ENCODE measurements at places on chromosomes 6 and 20. TPM values are rescaled to one million over a fixed set of nuclear protein-coding genes. Genes with fewer than 3 reads are reported as not detected.

GRCh38 chr6:169165561-169166300 lies 87.9 kb downstream of the THBS2 start:
- H3K4me1 ChIP-seq = no peaks in the 10 kb centered on the region
- no peak overlapping the region for H3K4me3 ChIP-seq
- no peak for DNase-seq
- no peaks in the 10 kb centered on the region for H3K27me3 ChIP-seq
- no peak overlapping the region for H3K27ac ChIP-seq

DNA sequence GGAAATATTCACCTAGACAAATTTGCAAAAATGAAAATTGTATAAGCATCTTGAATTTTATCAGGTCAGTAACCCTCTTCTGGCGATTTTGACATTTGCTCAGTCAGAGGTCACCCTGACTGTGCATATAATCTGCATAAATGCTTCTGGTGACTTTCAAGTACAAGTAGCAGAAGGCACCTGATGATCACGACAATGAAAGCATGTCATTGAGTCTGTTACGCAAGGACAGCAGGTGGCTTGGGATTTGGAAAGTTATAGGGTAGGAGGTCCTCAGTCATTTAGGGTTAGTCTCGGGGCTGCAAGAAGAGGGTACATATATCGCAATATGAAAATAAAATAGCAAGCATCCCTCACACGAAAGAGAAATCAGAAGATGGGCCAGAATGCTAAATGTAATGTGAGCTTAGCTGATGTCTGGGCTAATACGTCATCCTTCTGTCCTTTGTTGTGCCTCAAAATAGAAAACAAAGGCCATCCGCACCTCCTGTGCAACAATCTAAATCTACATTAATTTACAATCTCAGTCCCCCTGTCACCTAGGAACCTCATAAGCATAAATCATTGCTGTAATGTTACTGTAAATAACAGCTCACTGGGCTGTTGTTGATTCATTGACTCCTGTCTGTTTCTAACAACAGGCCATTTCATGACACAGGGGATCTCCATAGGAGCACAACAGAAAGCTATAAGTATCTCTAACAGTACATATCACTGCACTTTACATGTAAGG lies 155.2 kb upstream of the RSPO3 start:
- no peaks in the 10 kb centered on the region for H3K36me3 ChIP-seq
- H3K27ac ChIP-seq = no peak overlapping the region
- H3K4me3 ChIP-seq = no peak overlapping the region
- DNase-seq = no peak
- H3K4me1 ChIP-seq = no peaks in the 10 kb centered on the region

- DNase-seq = no peak
- H3K27me3 ChIP-seq = no peaks in the 10 kb centered on the region
- peak overlapping the region; percentile 43 for H3K27ac ChIP-seq
- H3K4me3 ChIP-seq = no peak overlapping the region
- peaks cover 78% of the 10 kb centered on the region for H3K4me1 ChIP-seq
Observed at GRCh38 chr20:57397693-57398108, 6.5 kb downstream of the RBM38 start.

The WFDC2 gene
- total RNA-seq = not detected

Data from esophagus squamous epithelium (tissue), 5 donors.